H1 (cell line): ENCODE measurements at places on chromosomes 3 and 15.
A peak's percentile ranks its signal among the peaks of the same experiment; 100 is the strongest.

DNA sequence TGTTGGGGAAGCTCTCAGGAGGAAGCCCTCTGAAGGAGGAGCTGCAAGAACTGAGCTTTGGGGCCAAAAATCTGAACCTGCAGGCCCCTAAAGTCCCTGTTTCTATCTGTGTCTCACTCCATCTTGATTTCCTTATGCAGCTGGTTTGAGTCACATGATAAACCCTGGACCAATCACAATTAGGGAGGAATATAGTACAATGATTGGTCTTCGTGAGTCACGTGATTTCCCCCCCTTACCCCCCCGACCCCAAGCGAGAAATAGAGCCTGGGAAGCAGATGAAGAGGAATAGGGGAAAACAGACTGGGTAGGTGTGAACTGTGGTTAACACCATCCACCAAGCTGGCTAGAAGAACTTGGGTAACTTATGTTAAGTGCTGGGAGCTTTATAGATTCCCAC is 12.9 kb downstream of the CRABP1 start:
- DNase-seq = no peak
- no peaks in the 10 kb centered on the region for H3K27me3 ChIP-seq
- H3K4me3 ChIP-seq = no peak overlapping the region
- no peaks in the 10 kb centered on the region for H3K36me3 ChIP-seq

DNA sequence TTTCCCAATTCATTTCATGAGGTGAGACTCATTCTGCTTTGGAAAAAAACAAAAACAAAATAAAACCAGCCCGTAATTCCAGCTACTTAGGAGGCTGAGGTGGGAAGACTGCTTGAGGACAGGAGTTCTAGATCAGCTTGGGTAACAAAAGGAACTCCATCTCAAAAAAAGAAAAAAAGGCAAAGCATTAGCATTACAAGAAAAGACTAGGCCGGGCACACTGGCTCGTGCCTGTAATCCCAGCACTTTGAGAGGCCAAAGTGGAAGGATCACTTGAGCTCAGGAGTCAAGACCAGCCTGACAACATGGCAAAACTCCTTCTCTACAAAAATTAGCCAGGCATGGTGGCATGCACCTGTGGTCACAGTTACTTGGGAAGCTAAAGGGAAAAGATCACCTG is 33.9 kb downstream of the TRPM7 start:
- no peaks in the 10 kb centered on the region; the same call in 1 of the 2 replicates for H3K4me1 ChIP-seq
- peaks cover 16% of the 10 kb centered on the region; the same call in 1 of the 2 replicates for H3K36me3 ChIP-seq
- no peak overlapping the region for H3K4me3 ChIP-seq
- H3K27me3 ChIP-seq = no peaks in the 10 kb centered on the region

GRCh38 chr3:9617056-9617455 is 32.2 kb upstream of the MTMR14 start:
- H3K27me3 ChIP-seq = no peaks in the 10 kb centered on the region; the same call in 1 of the 2 replicates
- no peaks in the 10 kb centered on the region for H3K36me3 ChIP-seq
- no peaks in the 10 kb centered on the region for H3K4me1 ChIP-seq

DNA sequence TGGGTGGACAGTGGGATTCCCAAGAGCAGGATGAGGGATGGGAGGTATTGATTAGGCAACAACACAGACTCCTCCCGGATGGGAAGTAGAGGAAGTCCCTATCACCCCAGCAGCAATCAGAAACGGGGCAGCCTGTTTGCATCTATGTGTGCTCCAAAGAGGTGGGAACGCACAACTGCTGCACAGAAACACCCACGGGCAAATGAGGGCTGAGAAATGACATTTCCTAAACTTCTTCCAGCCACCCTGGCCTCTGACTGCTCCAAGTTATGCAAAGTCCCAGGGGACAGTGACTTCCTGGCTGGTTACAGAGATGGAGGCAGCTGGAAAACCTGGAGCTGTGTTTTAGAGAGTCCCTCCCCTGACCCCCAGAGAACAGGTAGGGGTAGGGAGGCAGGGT is 42.6 kb downstream of the HCN4 start:
- H3K4me1 ChIP-seq = peaks cover 7% of the 10 kb centered on the region
- DNase-seq = no peak
- no peak overlapping the region for H3K4me3 ChIP-seq
- H3K36me3 ChIP-seq = peaks cover 6% of the 10 kb centered on the region; the same call in 1 of the 2 replicates

DNA sequence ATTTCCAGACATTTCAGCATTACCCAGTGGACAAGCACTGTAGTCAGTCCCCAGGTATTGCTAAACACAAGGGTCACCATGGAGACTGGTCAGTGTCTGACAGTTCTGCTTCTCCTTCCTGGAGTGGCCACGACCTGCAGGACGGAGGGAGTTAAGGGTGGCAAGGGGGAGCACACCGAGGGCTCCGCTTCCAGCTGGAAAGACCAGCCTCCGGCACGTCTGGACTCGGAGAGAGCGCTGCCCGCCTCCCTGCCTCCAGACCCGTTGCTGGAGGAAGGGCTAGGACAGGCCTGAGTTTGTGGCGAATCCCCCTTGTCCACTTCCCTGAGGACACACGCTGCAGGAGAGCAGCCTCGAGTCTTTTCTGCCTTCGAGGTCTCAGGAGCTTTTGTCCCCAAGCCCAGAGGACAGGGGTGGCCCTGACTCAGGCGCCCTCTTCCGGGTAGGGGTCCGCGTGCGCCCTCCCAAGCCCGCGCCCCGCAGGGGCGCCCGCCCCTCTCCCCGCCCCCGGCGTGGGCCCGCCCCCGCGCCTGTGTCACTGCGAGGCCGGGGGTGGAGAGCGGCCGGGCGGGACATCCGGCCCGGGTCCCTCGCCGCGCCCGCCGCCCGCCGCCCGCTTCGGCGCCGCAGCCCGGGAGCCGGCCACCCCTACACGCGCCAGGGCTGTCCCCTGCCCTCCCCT is at the start of gene CHST14:
CHST14 (plus strand) TSS at position 562 of the 682 bp plus-strand sequence. CDS start 230 bp downstream, outside the sequence.
- H3K27me3 ChIP-seq = no peaks in the 10 kb centered on the region
- DNase-seq = peak; percentile 72
- peak within 1 kb of the TSS; percentile 87 for H3K4me3 ChIP-seq
- peak within 1 kb of the TSS; percentile 57; the same call in 1 of the 2 replicates for H3K27ac ChIP-seq

- no peaks in the 10 kb centered on the region for H3K36me3 ChIP-seq
- no peaks in the 10 kb centered on the region for H3K4me1 ChIP-seq
- DNase-seq = no peak
- H3K4me3 ChIP-seq = no peak overlapping the region
- no peaks in the 10 kb centered on the region for H3K27me3 ChIP-seq
- H3K27ac ChIP-seq = no peak overlapping the region
These were observed 718.5 kb upstream of the ARPP21 start for GRCh38 chr3:34920806-34921205.

DNA sequence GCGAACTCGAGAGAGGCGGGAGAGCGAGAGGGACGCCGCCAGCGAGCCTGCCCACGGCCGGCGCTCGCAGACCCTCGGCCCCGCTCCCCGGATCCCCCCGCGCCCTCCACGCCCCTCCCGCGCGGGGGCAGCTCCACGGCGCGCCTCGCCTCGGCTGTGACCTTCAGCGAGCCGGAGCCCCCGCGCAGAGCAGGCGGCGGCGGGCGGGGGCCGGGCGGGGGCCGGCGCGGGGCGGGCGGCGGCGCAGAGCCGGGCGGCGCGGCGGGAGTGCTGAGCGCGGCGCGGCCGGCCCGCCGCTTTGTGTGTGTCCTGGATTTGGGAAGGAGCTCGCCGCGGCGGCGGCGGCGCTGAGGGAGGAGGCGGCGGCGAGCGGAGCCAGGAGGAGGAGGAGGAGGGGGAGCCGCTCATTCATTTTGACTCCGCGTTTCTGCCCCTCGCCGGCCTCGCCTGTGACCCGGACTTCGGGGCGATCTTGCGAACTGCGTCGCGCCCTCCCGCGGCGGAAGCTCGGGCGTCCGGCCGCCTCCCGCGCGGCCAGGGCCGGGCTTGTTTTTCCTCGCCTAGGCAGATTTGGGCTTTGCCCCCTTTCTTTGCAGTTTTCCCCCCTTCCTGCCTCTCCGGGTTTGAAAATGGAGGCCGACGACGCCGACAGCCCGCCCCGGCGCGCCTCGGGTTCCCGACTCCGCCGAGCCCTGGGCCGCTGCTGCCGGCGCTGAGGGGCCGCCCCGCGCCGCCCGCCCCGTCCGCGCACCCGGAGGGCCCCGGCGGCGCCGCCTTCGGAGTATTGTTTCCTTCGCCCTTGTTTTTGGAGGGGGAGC is 524 bp downstream of the IGF1R start:
- DNase-seq = no peak
- H3K27ac ChIP-seq = peak overlapping the region; percentile 81; the same call in 1 of the 2 replicates
- H3K36me3 ChIP-seq = no peaks in the 10 kb centered on the region
